ENCODE measurements at places on chromosomes 16 and 17.

DNA sequence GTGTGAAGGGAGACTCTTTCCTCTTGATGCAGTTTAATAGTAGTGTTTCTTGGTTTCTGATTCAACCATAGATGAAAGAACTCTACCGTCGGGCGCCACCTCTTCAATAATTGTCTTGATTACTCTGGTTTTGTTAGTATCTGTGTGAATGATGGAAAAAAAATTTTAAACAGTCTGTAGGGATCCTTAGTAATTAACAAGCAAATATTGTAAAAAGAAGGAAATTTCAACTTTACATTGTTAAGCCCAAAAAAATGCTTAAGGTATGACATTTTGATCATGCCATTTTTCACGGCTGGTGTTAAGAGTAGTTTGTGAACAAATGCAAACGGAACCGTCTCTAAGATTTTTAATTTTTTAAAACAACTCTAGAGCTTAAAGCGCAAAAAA lies 4.1 kb downstream of the KRT10 start:
- DNase-seq, result no peak

DNA sequence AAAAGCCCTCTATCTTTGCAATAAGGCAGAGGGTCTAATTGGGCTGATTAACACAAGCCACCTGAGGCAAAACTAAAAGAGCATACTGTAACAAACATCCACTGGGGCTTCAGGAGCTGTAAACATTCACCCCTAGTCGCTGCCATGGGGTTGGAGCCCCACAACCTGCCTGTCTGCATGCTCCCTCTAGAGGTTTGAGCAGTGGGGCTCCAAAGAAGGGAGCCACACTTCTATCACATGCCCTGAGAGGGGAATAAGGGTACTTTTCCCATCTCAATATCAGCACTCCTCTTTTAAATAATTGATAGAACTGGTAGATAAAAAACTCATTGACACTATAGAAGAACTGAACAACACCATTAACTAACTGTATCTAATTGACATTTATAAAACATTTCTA lies 130.1 kb upstream of the COX10 start:
- DNase-seq, result no peak

GRCh38 chr17:47199627-47200324 lies 9.4 kb upstream of the MYL4 start:
- no peak for DNase-seq

DNA sequence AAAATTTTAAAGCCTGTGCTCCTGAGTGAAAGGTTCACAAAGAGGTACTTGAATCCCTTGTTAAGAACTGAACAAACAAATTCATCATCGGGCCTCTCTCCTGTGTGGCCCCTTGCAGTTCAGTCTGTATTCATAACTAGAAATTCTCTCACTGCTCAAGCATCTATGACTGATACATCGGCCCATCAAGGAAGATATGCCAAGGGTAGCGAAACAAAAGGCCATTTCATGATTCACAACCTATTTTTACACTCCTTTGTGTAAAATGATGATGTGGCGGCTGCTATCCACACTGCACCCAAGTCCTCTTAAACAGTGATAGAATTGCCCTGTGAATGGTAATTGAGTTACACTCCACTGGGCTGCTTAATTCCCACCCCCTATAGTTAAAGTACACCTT lies 204.6 kb downstream of the STX8 start:
- no peak for DNase-seq

GRCh38 chr16:14539156-14539555 lies 90.9 kb downstream of the PARN start:
- no peak for DNase-seq

- DNase-seq, result no peak
Measured at GRCh38 chr17:18064053-18064452, 23.7 kb upstream of the DRG2 start.

GRCh38 chr17:16199093-16199492 lies 16.2 kb downstream of the NCOR1 start:
- no peak for DNase-seq

DNA sequence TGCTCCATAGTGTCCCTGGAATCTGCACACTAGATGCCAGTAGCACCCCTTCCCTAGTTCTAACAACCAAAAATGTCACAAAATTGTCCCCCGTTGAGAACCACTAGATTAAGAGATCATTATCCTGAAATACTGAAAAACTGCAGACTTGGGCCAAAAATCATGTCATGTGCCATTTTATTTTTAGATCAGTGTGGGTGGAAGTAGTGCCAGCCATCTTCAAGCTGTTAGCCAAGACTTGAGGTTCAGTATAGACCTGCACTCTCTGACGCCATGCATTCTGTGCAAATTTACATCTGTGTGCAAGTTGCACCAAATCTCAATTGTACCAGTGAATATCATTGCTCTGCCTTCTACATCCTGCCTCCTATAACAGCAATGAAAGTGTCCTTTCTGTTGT lies 31.5 kb upstream of the NOL11 start:
- no peak for DNase-seq

- no peak for DNase-seq
Measured at GRCh38 chr17:65559804-65560627, 1.4 kb downstream of the AXIN2 start.

- no peak for DNase-seq
Measured at GRCh38 chr17:36598951-36599401, 2.4 kb upstream of the MRM1 start.

- DNase-seq, result no peak
Measured at GRCh38 chr16:66364117-66364958, 2.2 kb upstream of the CDH5 start.

DNA sequence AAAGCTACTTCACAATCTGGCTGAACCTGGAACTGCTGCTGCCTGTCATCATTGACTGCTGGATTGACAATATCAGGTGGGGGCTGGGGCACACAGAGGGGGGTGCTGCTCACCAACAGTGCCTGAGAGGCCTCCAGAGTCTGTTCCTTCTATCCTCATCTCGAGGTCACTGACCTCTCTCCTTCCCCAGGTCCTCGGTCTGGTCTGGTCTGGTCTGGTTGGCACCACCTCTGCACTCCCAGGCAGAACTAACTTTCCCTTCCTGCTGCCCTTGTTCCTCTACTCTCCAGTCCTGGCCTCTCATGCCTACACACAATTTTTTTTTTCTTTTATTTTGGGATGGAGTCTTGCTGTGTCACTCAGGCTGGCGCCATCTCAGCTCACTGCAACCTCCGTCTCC lies 4.2 kb downstream of the PLA2G15 start:
- no peak for DNase-seq

- DNase-seq, result no peak
Measured at GRCh38 chr17:39607851-39608130, at the start of gene NEUROD2. Gene NEUROD2 (minus strand): TSS chr17:39607920. CDS start chr17:39606599, 1,321 bp downstream.

- DNase-seq, result no peak
Measured at GRCh38 chr17:78343543-78344201, 16.2 kb downstream of the SOCS3 start.
